ENCODE measurements at places on chromosomes 7 and 10. TPM values are rescaled to one million over a fixed set of nuclear protein-coding genes. Genes with fewer than 3 reads are reported as not detected.

Gene ZNF727
- 0.58 TPM for total RNA-seq

GRCh38 chr10:107623292-107623691 lies 458.8 kb upstream of the SORCS1 start:
- H3K4me3 ChIP-seq, result no peak overlapping the region
- H3K27ac ChIP-seq, result no peak overlapping the region
- no peaks in the 10 kb centered on the region for H3K27me3 ChIP-seq
- no peaks in the 10 kb centered on the region for H3K4me1 ChIP-seq
- no peaks in the 10 kb centered on the region for H3K36me3 ChIP-seq

DNA sequence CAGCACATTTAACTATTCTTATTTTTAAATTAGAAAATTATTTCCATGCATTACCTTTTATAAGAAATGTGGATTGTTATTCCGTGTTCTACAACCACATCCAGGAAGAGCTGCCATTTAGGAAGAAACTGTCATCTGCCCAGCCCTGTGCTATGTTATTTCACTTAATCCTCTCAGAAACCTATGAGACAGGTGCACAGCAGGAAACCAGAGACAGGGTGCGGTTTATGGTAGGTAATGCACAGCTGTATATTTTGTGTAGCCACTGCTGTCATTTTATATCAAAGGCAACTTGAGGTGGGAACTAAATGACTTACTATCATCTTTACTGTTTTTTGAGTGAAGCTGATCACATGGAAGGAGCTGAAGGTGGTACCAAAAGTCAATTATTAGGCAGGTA lies 232.3 kb downstream of the MAGI2 start:
- H3K27ac ChIP-seq, result no peak overlapping the region
- no peaks in the 10 kb centered on the region for H3K36me3 ChIP-seq

- H3K27me3 ChIP-seq, result no peaks in the 10 kb centered on the region
- H3K36me3 ChIP-seq, result peaks cover 64% of the 10 kb centered on the region
- no peak overlapping the region for H3K27ac ChIP-seq
- peaks cover 20% of the 10 kb centered on the region for H3K4me1 ChIP-seq
- DNase-seq, result no peak
Observed at GRCh38 chr10:99743841-99744240, 11.8 kb downstream of the CUTC start.

DNA sequence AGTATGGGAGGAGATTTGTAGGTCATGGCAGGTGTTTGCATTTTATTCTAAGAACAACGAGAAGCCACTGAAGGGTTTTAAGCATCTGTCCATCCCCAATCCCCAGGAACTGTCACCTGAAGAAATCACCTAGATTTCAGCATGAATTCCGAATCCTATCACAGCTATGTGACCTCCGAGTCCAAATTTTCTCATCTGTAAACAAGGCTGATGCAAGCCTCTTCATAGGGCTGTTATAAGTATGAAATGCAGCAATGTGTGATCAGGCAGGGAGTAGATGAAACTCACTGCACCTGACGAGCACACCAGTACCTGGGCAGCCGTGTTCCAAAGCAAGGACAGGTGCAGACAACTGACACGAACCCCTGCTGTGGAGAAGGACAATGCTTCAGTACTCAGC lies 14.0 kb downstream of the HABP2 start:
- no peaks in the 10 kb centered on the region for H3K27me3 ChIP-seq
- H3K27ac ChIP-seq, result no peak overlapping the region
- no peaks in the 10 kb centered on the region for H3K36me3 ChIP-seq
- DNase-seq, result no peak

GRCh38 chr7:4715410-4715776 lies 33.3 kb downstream of the FOXK1 start:
- peaks cover 26% of the 10 kb centered on the region for H3K36me3 ChIP-seq
- no peaks in the 10 kb centered on the region for H3K27me3 ChIP-seq
- H3K27ac ChIP-seq, result no peak overlapping the region
- H3K4me3 ChIP-seq, result no peak overlapping the region

DNA sequence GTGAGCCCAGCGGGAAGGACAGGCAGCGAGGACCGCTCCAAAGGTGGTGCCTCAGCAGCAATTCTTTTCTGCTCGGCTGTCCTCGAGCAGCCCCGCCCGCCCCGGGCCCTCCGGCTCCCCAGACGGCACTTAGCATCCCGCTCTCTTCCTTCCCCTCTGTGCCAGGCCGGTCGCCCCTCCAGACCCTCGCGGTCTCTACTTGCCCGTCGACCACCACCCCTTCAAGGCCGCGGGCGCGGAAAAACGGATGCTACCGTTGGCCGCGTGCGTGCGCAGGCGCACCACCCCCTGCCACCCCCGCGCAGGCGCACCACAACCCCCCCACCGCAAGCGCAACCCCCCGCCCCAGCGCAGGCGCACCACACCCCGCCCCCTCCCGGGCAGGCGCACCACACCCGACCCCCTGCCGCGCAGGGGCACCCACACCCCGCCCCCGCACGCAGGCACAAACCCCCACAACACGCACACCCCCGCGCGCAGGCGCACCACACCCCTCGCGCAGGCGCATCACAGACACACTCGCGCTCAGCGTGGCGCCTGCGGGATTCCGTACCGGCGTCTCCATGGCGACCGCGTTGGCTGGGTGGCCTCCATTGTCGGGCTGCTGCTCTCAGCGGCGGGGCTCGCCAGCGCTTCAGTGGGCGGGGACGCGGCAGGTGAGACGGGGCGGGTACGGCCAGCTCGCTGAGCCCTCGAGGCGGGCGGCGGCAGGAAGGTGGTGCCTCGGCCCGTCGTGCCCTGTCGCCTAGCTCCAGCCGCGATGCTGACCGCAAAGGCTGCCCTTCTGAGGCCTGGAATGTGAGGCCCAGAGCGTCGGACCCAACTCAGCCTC lies at the start of gene LRRC27:
TSS of gene LRRC27 (plus strand) at position 593 of the 832 bp plus-strand sequence. CDS start 1,332 bp downstream, outside the sequence.
- H3K4me1 ChIP-seq, result peaks cover 60% of the 10 kb centered on the region
- peaks cover 43% of the 10 kb centered on the region for H3K36me3 ChIP-seq
- peak; percentile 99 for DNase-seq
- no peaks in the 10 kb centered on the region for H3K27me3 ChIP-seq

- H3K27me3 ChIP-seq, result peaks cover 75% of the 10 kb centered on the region
- H3K4me3 ChIP-seq, result peak overlapping the region; percentile 67
- peaks cover 26% of the 10 kb centered on the region for H3K4me1 ChIP-seq
- DNase-seq, result peak; percentile 86
- H3K36me3 ChIP-seq, result no peaks in the 10 kb centered on the region
Observed at GRCh38 chr7:23474094-23474828, 4.0 kb upstream of the IGF2BP3 start.

Gene CRPPA
- 1.9 TPM for total RNA-seq

DNA sequence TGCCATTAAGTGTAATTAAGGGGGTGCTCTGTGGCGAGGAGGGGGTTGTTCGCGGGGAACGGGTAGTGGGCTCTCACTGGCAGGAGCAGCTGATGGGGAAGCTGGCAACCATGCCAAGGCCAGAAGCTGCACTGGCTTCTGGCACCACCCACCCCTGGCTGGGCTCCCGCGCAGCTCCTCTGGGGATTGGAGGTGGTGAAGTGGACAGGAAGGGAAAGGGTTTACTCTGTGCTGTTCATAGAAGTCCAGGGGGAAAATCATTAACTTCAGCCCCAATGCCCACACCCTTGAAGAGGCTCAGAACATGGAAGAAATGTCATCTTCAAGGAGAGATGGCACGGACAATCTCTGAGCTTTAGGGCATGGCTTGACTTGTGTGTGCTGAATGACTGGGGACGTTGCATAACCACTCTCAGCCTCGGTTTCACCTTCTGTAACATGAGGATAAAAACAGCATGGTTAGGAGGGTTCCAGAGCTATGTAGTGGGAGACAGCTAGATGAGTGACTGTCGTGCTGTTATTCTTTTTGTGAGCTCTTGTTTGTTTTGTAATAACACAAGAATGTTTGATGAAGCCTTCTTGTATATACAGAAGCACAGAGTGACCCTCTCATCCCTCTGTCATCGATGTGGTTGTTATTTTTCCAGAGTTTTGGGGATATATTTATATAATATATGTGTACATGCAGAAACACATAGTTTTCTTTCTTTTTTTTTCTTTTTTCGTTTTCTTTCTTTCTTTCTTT lies 29.9 kb downstream of the KAZALD1 start:
- no peaks in the 10 kb centered on the region for H3K4me1 ChIP-seq
- H3K27ac ChIP-seq, result no peak overlapping the region
- no peak overlapping the region for H3K4me3 ChIP-seq
- no peaks in the 10 kb centered on the region for H3K36me3 ChIP-seq

- DNase-seq, result peak; percentile 65
- peak overlapping the region; percentile 74 for H3K27ac ChIP-seq
- no peaks in the 10 kb centered on the region for H3K36me3 ChIP-seq
- H3K4me3 ChIP-seq, result peak overlapping the region; percentile 81
- H3K27me3 ChIP-seq, result peaks cover 4% of the 10 kb centered on the region
Observed at GRCh38 chr7:157568770-157569584, 232.2 kb downstream of the DNAJB6 start.

GRCh38 chr7:26233902-26234511 lies 32.5 kb downstream of the CBX3 start:
- H3K36me3 ChIP-seq, result no peaks in the 10 kb centered on the region
- H3K4me1 ChIP-seq, result peaks cover 4% of the 10 kb centered on the region
- no peak overlapping the region for H3K4me3 ChIP-seq
- no peak for DNase-seq
- no peak overlapping the region for H3K27ac ChIP-seq
- H3K27me3 ChIP-seq, result no peaks in the 10 kb centered on the region

Gene AZGP1
- total RNA-seq, result not detected

- no peaks in the 10 kb centered on the region for H3K27me3 ChIP-seq
- H3K36me3 ChIP-seq, result no peaks in the 10 kb centered on the region
- H3K27ac ChIP-seq, result no peak overlapping the region
- H3K4me1 ChIP-seq, result no peaks in the 10 kb centered on the region
- no peak for DNase-seq
Observed at GRCh38 chr7:25244254-25245033, 16.2 kb upstream of the NPVF start.

Gene AKR1C4
- not detected for total RNA-seq

- peaks cover 7% of the 10 kb centered on the region for H3K36me3 ChIP-seq
- H3K27ac ChIP-seq, result peak overlapping the region; percentile 17
- DNase-seq, result peak; percentile 35
- peak overlapping the region; percentile 64 for H3K4me3 ChIP-seq
- peaks cover 7% of the 10 kb centered on the region for H3K4me1 ChIP-seq
- no peaks in the 10 kb centered on the region for H3K27me3 ChIP-seq
Observed at GRCh38 chr7:130141161-130141883, 63.9 kb downstream of the TMEM209 start.

DNA sequence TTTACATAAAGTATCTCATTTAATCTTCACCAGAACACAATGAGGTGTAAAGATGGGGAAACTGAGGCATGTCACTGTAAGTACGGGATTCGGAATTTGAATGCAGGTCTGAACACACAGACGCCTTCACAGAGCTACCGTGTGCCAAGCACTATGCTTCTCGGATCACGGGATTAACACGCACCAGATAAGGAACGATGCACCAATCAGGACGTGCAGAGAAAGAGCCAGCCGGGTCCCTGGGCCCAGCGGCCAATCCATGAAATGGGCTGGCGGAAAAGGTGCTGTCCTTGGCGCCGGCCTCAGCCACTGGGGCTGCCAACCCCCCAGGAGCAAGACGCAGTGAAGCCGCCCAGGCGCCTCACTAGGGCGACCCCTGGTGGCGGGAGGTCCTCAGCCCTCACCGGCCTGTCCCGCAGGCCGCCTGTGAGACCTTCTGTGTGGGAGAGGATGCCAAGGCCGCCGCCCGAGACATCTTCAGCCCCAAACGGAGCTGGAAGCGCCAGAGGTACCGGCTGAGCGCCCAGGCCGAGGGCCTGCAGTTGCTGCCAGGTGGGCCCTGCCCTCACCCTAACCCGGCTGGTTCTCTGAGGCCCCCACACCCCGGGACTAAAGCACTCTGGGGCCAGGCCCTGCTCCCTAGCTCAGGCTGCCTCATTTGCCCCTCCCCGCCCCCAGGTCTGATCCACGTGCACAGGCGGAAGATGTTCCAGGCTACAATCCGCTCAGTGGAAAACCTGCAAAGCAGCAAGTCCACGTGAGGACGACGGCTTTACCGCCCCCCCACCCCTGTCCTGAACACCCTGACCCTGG lies 15.6 kb downstream of the ATG9B start:
- peak overlapping the region; percentile 83 for H3K27ac ChIP-seq
- peaks cover 40% of the 10 kb centered on the region for H3K4me1 ChIP-seq
- DNase-seq, result peak; percentile 87
- peaks cover 6% of the 10 kb centered on the region for H3K36me3 ChIP-seq

- H3K27ac ChIP-seq, result no peak overlapping the region
- peaks cover 32% of the 10 kb centered on the region for H3K27me3 ChIP-seq
- H3K4me3 ChIP-seq, result no peak overlapping the region
- no peak for DNase-seq
- peaks cover 1% of the 10 kb centered on the region for H3K36me3 ChIP-seq
Observed at GRCh38 chr7:1396195-1396594, 63.1 kb downstream of the MICALL2 start.

DNA sequence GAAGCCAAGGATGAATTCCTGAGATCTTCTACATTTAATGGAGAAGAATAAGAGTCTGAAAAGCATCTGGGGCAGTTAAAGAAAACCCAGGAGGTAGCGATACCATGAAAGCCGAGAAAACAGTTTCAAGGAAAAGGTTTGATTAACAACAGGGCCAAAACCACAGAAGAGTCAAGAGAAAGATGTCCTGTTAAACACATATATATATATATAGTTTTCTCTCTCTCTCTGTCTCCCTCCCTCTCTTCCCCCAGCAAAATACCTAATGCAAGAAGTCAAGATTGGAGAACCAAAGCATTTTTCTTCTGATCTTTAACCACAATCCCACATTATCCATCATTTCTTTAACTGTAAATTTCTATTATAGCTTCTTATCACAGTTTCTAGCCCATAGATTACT lies 261.4 kb downstream of the SNX13 start:
- no peaks in the 10 kb centered on the region for H3K27me3 ChIP-seq
- DNase-seq, result no peak
- no peak overlapping the region for H3K27ac ChIP-seq
- H3K36me3 ChIP-seq, result no peaks in the 10 kb centered on the region

DNA sequence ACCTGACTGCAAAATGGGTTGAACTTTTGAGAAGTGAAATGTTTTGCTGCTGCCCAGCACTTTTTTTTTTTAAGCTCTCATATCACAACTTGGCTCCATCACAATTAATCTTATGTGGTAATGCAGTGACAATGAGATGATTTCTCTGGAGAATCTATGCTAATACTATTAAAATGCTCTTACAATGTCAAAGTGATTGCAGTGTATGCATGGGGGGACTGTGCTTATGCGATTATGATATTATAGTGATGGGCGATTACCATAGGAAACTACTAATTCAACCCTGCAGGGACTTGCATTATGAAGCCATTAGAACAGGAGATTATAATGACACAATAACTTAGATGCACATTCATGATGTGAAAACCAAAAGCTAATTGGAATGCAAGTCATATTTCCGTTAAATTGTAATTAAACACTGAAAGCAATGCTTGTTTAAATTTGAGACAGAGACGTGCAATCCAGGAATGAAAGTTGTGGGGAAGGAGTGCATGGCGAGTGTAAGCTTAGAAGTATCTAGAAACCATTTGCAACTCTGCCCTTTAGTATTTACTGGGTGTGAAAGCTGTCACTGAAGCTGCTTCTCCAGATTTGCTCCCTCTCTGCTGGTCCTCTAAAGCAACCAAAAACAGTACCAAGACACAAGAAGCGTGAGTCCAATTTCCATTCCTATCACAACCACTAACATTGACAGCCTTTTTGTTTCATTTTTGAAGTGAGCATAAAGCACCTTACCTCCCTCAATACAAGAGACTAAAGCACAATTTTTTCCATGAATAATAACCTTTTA lies 21.6 kb downstream of the PTER start:
- no peaks in the 10 kb centered on the region for H3K27me3 ChIP-seq
- no peak overlapping the region for H3K27ac ChIP-seq
- peaks cover 33% of the 10 kb centered on the region for H3K36me3 ChIP-seq
- H3K4me1 ChIP-seq, result peaks cover 8% of the 10 kb centered on the region

All from activated naive CD8-positive, alpha-beta T cell treated with anti-CD3 and anti-CD28 coated beads for 36 hours (primary cell).